ENCODE measurements at places on chromosomes 1 and 21. TPM values are rescaled to one million over a fixed set of nuclear protein-coding genes. Genes with fewer than 3 reads are reported as not detected.

Gene S100A8
- 27,439 TPM for total RNA-seq

Gene C1orf21
- 44.1 TPM for total RNA-seq

Gene PPFIA4
- total RNA-seq, result 1.0 TPM

Gene LRRC39
- not detected for total RNA-seq

Gene NBPF11
- total RNA-seq, result 5.2 TPM

Gene CFHR5
- total RNA-seq, result not detected

Gene ANKRD35
- total RNA-seq, result 13.7 TPM

Gene GPR25
- 0.32 TPM for total RNA-seq

Gene AMPD1
- total RNA-seq, result not detected

Gene CNR2
- 0.12 TPM for total RNA-seq

Gene KCNJ9
- total RNA-seq, result not detected

Gene FCRL5
- 0.72 TPM for total RNA-seq

Gene TMPRSS15
- not detected for total RNA-seq

Gene KRTAP19-6
- not detected for total RNA-seq

Gene TDRD5
- total RNA-seq, result not detected

Gene LRRIQ3
- total RNA-seq, result 0.28 TPM

Gene PDPN
- 19.9 TPM for total RNA-seq

Gene KRTAP13-2
- total RNA-seq, result not detected

Gene CNKSR1
- 19.7 TPM for total RNA-seq

Gene FNDC5
- not detected for total RNA-seq

Gene KRTAP7-1
- not detected for total RNA-seq

Gene CAMTA1
- 34.4 TPM for total RNA-seq

Gene HCN3
- 1.7 TPM for total RNA-seq

Gene ERICH3
- total RNA-seq, result not detected

Gene DISP3
- not detected for total RNA-seq

Gene S100A1
- total RNA-seq, result 0.44 TPM

Gene TESK2
- total RNA-seq, result 5.2 TPM

Gene CAMK2N1
- total RNA-seq, result 7.7 TPM

Gene ADGRB2
- 0.24 TPM for total RNA-seq

Gene SPATA46
- not detected for total RNA-seq

Gene BGLAP
- 0.28 TPM for total RNA-seq

Gene CRNN
- total RNA-seq, result 1,110 TPM

Gene CRYZ
- 18.0 TPM for total RNA-seq

Gene GPATCH3
- total RNA-seq, result 10.4 TPM

Gene PLD5
- not detected for total RNA-seq

Gene EDARADD
- total RNA-seq, result 4.3 TPM

Gene INTS11
- 54.0 TPM for total RNA-seq

Gene UBE2U
- total RNA-seq, result not detected

Gene OR2G3
- not detected for total RNA-seq

Gene IL22RA1
- total RNA-seq, result 10.7 TPM

Gene FMO1
- total RNA-seq, result 1.8 TPM

Gene LINGO4
- not detected for total RNA-seq

Gene SH3BGR
- total RNA-seq, result 1.2 TPM

Gene SLC2A5
- total RNA-seq, result 5.9 TPM

Gene RXFP4
- total RNA-seq, result not detected

Gene ACTN2
- 0.24 TPM for total RNA-seq
